Caki2 (cell line): ENCODE measurements at places on chromosomes 7 and 10. TPM values are rescaled to one million over a fixed set of nuclear protein-coding genes. Genes with fewer than 3 reads are reported as not detected.
A peak's percentile ranks its signal among the peaks of the same experiment; 100 is the strongest.

- no peak for DNase-seq
Observed at GRCh38 chr10:11382187-11382586, 229.3 kb downstream of the USP6NL start.

GRCh38 chr7:112162142-112162766, 43.9 kb downstream of the DOCK4 start:
- peak; percentile 93 for DNase-seq

GRCh38 chr7:37784015-37784414, 64.4 kb upstream of the NME8 start:
- no peak for DNase-seq

DNA sequence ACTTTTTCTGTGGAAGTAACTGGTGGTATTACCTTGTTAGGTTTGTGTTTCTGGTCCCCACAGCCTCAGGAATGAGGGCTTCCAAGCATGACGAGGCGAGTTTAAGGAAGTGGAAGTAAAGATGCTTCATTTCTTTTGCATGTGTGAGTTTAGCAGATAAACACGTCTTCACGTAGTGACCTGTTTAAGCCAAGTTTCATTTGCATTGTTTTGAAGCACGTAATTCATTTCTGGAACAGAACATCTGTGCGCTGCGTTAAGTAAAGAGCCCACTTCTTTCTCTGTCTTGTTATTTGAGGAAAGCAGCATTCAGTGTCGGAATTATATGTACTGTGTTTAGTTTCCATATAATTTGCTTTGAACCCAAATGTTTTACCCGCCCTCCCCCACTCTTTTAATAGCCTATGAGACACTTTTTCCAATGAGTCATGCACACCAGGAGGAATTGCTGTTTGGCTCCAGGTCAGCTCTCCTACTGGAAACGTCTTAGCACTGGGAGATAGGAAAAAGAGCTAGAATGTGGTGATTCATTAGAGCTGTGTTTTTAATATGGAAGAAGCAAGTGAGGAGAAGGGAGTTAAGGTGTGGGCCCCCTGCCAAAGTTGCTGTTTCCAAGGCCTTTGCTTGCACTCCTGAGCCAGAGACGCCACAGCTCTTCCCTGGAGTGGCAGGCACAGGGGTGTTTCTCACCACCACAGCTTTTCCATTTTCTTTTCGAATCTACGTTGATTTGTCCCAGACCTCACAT, 36.7 kb downstream of the BTBD16 start:
- DNase-seq = peak; percentile 94

GRCh38 chr10:43963793-43964425, 315.2 kb upstream of the ZNF32 start:
- no peak for DNase-seq

DNA sequence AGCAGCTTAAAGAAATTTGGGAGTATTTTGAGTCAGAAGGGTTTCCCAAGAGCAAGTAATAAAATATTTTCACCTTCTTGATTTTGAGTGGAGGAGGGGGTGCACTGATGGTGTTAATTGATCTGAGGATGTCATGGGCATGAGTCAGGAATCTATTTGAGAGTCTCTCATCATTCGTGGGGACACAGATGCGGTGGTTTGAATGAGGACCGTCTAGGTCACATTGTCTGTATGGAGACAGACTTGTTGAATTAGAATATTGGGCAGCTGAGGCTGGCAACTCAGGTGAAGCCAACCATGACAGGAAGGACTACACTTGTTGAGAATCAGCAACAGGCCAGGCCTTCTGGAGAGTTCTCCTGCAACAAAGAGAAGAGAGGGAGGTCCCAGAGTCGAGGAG, 127.0 kb downstream of the INSYN2A start:
- DNase-seq = no peak

- peak; percentile 64 for DNase-seq
Observed at GRCh38 chr7:21251151-21251800, 176.6 kb upstream of the SP4 start.

GRCh38 chr10:132546567-132547420, 9.2 kb downstream of the INPP5A start:
- peak; percentile 52 for DNase-seq

GRCh38 chr10:124645467-124646095, 98.6 kb downstream of the FAM53B start:
- DNase-seq = no peak

The FGFBP3 gene
- total RNA-seq = 1.2 and 2.9 TPM in 2 replicates

The CEP55 gene
- total RNA-seq = 44.4 and 58.9 TPM in 2 replicates
